ENCODE measurements at places on chromosomes 2 and 18.

GRCh38 chr18:36580874-36581750, 247.7 kb downstream of the TPGS2 start:
- DNase-seq: no peak

DNA sequence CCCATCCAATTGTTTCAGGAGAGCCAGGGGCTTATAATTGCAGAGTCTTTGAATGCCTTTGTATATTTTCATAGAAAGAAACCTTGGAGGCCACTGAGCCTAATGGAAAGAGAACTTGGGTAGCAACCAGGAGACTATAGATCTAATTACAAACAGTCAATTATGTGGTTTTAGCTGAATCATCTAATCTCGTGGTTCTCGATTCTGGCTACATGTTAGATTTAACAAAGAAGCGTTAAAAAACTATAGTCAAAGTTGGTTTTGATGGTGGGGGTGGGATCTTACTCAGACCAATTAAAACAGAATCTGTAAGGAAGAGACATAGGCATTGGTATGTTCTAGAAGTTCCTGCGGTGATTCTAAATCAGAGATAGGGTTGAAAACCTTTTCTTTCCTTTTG, 344.1 kb downstream of the CNTNAP5 start:
- no peak for DNase-seq

GRCh38 chr2:71452565-71452964, 796 bp upstream of the DYSF start:
- DNase-seq: peak; percentile 94

DNA sequence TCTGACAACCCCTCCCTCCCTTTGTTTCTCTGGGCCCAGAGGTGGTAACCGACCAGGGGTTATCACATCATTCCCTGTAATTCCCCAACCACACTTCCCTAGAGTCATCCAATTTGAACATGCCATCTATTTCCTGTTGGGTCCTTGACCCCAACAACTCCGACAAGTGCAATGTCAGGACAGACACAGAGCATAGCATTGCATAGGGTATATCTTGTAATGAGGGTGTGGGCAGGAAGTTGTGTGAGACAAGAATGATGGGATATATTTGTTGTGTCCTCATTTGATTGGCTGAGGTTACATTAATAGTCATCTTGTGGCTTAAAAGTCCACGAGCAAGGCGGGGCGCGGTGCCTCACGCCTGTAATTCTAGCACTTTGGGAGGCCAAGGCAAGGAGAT, 33.4 kb upstream of the CNOT11 start:
- no peak for DNase-seq

DNA sequence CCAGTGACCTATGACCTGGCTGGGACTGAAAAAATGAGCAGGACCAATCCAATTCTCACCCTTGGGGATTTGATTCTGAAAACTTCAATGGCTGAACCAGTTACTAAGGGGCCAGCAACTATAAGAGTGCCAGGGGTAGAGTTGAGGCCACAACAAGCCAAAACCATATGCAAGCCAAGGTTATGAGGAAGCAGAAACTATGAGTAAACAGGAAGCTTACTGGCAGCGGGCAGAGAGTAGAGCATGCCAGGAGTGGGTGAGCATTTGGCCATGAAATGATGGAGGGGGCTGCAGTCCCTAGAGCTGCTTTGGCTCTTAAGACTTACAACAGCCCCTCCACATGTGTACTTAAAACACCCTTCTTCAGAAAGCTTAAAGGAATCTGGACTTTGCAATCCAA, 82.4 kb downstream of the RBMS1 start:
- DNase-seq: peak; percentile 19
